Stimulated activated CD4-positive, alpha-beta T cell treated with anti-CD3 and anti-CD28 coated beads, Interleukin-1b, Interleukin-23, amount 100 ng/mL, for 4 hours (primary cell): ENCODE measurements at places on chromosomes 13 and 19.

DNA sequence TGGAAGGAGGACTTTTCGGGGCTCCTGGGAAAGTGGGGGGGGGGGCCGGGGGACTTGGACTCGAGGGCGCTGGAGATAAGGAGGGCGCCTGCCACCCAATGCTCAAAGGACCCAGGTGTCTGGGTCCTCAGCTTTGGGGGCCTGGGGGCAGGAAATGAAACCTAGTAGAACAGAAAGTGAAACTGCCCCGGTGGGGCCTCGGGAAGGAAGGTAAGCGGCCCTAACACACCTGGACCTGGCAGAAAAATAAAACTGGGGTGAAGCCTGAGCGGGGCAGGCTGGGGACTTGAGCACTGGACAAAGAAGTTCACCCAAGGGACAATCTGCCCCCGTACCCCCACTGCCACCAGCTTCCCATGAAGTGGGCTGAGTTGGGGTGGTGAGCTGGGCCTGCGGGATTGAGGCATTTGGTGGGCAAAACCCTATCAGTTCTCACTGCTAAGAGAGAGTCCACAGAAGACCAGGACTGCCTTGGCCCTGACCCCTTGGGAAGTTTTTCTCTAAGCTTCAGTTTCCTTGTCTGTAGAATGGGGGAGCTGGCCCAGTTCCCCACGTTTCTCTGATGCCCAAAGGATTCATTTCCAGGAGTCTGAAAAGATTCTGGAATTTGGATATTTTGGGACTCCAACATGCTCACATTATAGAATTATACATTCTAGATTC, 2.3 kb downstream of the PRKD2 start:
- peak; percentile 31 for DNase-seq

GRCh38 chr19:45473367-45473681, 5.5 kb downstream of the FOSB start:
- no peak for DNase-seq

DNA sequence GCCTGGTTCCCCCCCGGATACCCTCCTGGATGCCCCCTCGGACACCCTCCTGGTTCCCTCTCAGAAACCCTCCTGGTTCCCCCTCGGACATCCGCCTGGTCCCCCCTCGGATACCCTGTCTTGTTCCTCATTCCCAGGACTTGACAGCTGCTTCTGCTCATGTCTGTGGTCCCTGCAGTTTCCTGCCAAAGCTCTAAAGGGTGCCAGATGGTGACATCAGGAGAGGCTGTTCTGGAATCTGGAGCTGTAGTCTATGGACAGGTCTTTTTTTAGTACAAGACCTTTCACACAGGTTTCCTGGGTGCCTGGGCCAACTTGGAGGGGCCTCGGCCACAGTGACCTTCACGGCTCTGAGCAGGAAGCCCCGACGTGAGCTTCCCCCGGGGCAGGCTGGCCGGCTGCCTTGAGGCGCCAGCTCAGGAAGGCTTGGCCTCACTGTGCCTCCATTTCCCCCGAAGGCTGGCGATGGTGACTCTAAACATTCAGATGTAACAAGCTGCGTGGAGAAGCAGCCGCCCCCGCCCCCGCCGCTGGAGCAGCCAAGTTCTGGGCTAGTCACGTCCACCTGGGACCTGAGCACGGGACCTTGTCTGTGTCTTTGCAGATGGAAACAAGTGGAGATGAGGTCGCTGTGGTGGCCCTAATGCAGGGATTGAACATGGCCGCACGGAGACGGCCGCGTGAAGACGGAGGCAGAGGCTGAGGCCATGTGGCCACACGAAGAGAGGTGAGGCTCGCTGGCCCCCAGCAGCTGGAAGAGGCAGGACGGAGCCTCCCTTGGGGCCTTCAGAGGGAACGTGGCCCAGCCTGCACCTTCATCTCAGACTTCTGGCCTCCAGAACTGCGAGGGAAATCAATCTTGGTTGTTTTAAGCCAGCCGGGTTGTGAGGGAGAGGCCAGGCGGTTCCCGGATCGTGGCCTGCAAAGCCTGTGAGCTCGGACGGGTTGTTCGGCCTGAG, 12.7 kb downstream of the SGTA start:
- DNase-seq: no peak

- DNase-seq: no peak
Observed at GRCh38 chr19:28859811-28860210, 353.1 kb downstream of the UQCRFS1 start.

GRCh38 chr13:23684647-23685046, 114.4 kb downstream of the TNFRSF19 start:
- DNase-seq: no peak

DNA sequence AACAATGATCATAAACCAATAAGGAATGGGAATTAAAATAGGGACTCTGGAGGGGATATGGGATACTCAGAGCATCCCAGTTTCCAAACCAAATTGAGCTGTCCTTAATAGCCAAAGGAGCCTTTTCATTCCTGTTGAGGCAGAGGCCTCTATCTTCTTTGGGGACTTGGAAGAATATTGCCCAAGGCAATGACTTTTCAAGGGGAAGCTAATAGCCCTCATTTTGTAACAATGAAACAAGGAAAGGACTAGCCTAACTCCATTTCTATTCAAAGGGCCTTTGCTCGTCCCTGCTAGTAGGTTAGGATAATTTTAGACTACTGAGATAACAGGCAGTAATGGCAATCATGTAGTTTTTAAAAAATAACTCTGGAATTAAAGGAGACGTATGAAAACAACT, 789.8 kb upstream of the SLITRK5 start:
- DNase-seq: no peak

DNA sequence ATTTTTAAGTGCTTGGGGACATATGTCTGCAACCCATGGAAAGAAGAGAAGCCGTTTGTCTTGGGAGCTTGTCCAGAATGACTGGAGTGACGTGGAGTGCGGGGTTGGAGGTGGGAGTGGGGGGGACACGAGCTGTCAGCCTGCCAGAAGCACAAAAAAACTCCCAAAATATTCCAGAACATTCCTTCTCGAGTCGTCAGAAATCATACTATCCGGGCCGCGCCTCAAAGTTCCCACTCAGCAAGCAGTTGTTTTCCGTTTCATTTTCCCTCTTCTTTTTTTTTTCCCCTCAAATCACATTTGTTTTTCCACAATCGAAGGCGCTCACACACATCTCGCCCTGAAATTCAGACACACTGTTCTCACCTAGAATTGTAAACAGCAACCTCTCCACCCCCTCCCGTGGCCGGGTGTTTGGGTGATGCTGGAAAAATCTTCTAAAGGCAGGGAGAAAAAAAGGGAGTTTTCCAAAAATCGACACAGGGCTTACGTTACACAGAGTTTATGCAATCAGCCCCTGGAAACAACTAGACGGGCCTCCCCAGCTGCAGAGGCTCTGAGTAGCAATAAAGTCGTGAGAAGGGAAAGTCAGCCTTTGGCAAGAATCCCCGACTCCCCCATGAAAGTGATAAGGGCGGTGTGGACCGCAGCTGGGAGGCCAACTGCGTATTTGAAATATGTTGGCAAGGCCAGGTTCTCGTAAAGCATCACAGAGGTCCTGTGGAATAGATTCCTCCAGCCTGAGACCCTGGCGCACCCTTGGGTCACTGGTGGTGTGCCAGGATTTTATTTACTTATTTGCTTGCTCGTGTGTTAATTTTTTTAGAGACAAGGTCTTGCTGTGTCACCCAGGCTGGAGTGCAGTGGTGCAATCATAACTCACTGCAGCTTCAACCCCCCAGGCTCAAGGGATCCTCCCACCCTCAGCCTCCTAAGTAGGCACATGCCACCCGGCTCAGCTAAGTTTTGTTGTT, 31.2 kb upstream of the KLF2 start:
- no peak for DNase-seq

- no peak for DNase-seq
Observed at GRCh38 chr13:113839536-113840204, 24.2 kb downstream of the GAS6 start.

DNA sequence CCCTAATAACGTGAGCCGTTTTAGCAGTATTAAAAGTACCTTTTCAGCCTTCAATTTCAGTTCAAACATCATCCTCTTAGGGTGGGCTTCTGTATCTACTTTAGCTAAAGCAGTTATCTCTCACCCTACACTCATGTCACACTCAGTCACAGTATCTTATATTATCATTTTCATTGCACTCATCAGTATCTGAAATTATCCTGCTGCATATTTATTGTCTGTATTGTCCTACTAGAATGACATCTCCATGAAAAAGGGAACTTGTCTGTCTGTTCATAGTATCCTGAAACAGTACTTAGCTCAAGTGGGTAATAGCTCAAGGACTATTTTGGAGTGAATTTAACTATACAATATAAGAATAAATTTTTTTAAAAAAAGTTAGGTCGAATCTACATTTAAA, 19.9 kb upstream of the RFC3 start:
- DNase-seq: no peak

- no peak for DNase-seq
Observed at GRCh38 chr19:53172889-53173288, 14.0 kb upstream of the ZNF347 start.

DNA sequence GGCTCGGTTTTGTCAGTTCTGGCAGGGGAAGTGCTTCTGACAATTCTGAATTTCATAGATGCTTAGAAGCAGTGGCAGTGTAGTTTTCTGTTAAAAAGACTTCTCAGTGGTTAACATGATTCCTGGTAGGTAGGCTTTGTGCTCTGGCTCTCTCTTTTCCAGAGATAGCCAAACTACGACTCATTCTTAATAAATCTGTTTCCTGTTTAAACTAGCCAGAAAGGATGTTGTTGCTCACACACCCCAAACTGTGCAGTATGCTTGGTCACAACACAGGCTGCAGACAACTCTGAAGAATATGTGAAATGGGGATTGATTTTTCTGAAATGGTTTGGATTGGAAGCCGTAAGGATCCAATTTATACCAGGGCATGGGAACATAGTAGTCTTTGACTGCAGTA, 711.5 kb downstream of the PCDH17 start:
- DNase-seq: no peak

GRCh38 chr19:543910-544608, at the start of gene GZMM:
Gene GZMM (plus strand): TSS chr19:544053. CDS start chr19:544072, 19 bp downstream.
- peak; percentile 63 for DNase-seq

DNA sequence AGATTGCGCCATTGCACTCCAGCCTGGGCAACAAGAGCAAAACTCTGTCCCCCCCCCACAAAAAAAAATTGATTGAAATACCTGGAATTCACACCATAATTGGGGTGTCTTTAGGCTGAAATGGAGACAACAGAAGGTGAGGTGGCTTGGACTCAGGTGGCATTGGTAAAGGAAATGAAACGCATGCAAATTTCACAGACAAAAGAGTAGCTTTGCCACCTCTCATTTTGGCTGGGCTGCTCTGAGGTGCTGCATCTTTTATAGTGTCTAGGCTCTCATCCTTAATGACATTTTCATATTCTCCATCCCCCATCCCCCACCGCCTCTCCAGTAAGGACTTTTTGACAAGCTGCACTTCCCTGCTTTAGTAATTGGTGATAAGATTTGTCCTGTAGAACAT, 6.9 kb downstream of the UBE2L5 start:
- DNase-seq: no peak
